ENCODE measurements at places on chromosomes 6 and 20.

DNA sequence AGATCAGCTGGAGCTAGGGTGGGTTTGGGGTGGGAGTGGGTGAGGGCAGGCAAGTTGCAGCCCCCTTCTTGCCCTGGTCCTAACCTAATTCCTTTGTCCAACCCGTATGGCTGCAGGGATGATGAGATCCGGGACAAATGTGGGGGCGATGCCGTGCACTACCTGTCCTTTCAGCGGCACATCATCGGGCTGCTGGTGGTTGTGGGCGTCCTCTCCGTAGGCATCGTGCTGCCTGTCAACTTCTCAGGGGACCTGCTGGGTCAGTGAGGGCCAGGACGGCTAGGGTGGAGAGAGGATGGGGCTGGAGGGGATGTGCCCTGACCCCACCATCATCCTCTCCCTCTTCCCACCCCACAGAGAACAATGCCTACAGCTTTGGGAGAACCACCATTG is 12.0 kb downstream of the TMEM63B start:
- no peak for DNase-seq

GRCh38 chr6:40634429-40634828 is 47.3 kb upstream of the LRFN2 start:
- DNase-seq = peak; percentile 49

DNA sequence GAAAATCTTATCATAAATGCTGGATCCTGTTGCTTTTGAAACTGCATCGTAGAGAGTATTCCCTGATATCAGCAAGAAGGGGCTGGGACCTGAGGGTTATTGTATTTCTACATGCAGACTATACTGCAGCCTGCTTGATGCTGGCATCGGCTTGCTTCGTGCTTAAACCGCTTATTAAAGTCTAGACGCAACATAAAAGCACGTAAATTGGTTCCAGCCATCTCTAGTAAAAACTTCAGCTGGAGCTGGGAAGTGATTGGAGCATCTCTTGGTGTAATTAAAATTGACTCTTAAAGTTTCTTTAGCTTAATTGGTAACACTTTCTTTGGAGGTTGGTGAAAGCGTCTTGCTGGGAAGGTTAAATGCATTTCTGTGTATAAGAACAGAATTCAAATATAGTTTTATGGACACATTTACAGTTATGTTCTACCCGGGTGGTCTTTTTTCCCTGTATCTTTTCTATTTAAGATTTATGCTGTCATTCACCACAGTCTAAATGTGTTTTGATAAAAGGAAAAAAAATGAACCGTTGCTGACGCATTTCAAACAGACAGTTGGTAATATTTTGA is 139.0 kb upstream of the JAG1 start:
- no peak for DNase-seq

DNA sequence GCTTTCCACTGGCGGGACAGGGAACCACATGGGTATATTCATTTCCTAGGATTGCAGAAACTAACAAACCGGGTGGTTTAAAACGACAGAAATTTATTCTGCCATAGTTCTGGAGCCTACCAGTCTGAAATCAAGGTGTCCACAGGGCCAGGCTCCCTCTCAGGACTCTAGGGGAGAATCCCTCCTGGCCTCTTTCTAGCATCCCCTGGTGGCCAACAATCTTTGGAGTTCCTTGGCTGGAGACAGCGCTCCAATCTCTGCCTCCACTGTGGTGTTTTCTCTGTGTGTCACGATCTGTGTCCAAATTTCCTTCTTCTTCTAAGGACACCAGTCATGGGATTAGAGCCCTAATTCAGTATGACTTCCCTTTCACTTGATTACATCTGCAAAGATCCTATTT is 95.0 kb downstream of the SCML4 start:
- no peak for DNase-seq

DNA sequence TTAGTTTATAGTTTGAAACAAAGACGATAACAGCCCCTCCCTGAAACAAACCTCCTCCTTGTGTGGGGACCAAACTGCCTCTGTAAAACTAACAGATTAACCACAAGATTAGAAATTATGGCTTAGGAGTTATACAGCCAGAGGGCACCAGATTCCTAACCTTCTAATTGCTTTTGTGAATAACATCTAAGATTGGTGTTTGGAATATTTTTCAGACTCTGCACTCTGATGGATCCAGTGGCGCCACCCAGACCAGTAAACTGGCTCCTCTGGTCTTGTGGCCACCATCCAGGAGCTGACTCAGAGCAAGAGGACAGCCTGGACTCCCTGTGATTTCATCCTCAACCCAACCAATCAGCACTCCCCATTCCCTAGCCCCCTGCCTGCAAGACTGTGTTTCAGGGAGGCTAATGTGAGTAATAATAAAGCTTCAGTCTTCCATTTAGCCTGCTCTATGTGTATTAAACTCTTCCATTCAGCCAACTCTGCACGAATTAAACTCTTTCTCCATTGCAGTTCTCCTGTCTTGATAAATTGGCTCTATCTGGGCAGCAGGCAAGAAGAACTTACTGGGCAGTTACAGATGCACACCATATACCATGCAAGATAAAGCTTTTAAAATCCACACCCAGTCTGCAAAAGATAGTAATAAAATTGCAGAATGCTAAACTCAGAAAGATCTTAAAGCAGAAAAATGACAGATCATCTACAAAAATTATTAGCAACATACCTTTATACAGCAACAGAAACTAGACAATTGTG is 58.5 kb upstream of the SLC22A16 start:
- DNase-seq = no peak

DNA sequence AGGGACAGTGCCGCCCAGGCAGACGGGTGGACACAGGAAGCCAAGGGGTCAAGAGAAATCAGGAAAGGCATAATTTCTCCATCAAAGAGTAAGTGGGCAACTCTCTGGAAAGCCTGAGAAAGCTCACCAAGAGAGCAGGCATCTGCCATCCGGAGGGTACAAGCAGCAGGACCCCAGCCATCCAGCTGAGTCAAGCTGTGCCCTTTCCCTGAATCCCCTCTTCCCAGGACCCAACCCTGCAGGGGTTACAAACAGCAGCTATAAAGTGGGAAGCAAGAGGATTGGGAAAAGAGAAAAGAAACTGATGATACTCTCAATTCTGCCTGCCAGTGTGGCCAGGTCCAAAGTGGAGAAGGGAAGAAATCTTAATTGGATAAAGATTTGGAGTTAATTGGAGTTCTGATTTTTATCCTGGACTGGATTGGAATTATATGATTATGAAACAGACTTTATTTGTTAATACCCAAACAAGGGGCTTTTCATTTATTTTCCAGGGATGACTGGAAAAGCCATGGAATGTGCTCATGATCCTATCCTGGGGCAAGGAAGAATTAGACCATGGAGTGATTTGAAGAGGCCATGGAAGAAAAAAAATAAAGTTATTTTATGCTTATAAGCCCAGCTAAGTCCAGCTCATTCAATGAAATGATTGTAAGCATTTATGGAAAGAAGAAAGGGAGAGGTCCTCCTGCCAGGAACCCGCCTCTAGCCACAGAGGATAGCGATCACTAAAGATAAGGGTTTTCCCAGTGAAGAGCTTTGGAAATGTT is 34.9 kb downstream of the NHLRC1 start:
- no peak for DNase-seq

- DNase-seq = no peak
Measured at GRCh38 chr6:133961831-133962230, 8.8 kb downstream of the TBPL1 start.

GRCh38 chr20:33733654-33734576 is 2.1 kb downstream of the ZNF341 start:
- DNase-seq = no peak

DNA sequence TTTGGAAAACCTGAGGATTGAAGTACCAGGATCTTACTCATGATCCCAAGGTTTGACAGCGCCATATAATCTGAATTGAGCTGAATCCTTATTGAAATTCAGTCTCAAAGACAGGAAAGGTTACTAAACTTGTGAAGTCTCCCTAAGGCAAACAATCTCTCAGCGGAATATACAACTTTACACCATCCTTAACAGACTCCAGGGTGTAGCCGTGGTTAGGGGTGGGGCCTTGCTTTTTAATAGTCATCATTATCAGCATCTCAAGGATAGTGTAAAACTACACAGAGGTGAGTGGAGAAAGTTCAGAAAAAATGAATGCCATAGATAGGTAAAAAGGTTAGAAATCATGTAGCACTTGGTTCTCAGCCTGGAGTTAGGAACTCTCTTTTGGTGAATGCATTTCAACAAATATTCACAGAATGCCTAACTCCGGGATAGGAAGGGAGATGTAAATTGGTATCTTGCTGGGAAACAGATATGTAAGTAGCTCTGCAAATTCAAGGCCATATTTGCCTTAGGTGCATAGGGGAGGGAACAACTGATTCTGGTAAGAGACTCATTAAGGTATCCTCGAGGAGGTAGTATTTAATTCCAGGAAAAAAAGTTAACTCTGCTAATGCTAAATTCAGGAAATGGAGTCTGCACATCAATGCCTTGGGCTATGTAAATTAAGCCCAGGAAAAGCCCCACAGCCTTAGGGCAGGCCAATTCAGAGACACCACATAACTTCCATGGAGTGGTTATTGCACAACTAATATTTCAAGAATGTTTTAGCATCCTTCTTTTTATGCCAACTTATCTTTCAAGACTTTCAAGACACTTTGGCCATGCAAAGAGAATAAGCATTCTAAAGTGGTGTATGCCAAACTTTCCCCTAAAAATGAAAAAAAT is 61.6 kb downstream of the SNAP25 start:
- DNase-seq = no peak

GRCh38 chr6:75819776-75820487 is 70.9 kb downstream of the MYO6 start:
- DNase-seq = no peak

DNA sequence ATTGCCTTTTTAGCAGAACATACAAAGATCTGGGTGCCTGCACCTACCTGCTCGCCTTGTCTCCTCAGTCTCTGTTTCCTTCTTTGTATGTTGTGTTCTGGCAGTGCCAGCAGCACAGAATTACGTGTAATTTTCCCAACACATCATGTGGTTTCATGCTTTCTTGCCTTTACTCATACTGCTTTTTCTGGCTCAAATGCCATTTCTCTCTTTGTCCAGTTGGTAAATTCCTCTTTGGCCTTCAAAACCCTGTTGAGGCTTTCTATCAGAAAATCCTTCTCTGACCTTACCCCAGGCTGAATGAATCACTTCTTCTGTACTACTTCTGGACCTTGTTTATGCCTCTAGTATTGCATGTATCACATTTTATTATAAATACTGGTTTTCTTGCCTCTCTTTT is 31.8 kb downstream of the L3MBTL3 start:
- DNase-seq = no peak

DNA sequence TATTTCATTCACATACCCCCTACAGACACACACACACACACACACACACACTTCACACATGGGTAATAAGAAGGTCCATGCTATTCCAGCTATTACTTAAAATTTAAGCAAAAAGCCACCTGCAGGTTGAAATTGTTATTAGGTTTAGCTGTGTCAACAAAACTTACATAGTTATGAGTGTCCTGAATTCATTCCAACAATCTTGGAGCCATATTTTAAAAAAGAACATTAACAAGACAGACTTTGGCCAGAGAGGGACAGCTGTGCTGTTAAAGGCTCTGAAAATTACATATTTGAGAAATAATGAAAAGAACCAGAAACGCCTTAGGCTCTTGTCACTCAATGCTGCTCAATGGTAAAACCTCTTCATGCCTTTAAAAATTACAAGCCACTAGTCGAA is 455.3 kb downstream of the EPM2A start:
- no peak for DNase-seq

GRCh38 chr6:16251706-16252105 is 13.3 kb downstream of the GMPR start:
- no peak for DNase-seq

DNA sequence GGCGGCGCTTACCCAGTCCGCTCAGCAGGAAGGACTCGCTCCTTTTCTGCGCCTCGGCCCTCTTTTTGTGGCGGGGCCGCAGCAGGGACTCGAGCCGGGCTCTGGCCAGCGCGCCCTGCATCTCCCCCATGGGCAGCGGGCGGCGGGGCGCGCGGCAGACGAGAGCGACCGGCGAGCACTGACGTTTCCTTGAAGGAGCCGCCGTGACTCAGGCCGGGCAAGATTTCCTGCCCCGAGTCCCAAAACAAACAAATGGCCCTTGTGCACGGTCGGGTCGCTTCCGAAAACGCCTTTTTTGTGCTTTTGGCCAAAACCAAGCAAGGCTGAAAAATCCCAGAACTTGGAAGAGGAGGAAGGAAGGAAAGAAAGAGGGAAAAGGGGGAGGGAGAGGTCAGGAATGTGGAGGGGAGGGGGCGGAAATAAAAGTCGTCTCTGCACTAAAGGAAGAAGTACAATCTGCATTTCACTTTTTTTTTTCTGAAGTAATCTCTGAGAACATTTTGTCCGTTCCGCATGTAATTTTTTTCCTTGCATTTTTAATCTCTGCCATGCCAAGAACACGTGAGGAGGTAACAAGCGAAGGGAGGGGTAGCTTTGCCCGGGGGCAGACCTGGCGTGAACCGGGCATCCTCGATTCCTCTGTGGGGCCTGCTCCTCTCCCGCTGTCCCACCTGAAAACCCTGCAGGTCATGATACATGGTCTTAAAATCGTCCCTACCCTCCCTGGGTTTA is 123.3 kb upstream of the SLC2A12 start:
- no peak for DNase-seq

DNA sequence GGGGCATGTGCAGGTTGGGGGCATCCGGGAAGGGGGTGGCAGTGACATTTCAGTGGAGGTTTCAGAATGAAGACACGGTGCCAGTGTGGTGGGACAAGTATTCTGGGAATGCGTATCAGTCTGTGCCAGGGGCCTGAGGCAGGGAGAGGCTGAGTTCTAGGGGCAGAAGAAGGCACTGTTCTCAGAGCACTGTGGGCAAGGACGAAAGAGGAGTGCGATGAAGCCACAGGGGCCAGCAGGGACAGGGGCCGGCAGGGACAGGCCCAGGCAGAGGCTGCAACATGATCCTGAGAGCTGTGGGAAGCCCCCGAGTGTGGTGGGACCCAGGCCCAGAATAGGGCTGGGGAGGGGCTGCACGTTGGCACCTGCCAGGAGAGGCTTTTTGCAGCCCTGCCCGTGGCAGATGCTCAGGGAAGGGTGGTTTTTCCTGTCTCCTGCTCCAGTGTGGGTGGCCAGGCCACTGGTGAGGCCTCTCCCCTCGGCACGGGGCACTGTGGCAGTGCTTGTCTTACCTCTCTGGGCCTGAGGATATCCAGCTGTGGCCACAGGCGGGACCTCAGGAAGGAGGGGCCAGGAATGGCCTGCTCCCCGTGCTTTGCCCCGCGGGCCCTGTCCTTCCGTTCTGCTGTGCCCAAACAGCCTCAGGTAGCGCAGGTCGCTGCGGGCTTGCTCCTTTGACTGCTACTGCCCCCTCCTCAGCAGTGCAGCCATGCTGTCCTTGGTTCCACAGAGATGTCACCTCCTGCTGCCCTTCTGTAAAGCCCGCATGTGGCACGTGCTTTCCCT is 10.0 kb downstream of the ENTPD6 start:
- no peak for DNase-seq

DNA sequence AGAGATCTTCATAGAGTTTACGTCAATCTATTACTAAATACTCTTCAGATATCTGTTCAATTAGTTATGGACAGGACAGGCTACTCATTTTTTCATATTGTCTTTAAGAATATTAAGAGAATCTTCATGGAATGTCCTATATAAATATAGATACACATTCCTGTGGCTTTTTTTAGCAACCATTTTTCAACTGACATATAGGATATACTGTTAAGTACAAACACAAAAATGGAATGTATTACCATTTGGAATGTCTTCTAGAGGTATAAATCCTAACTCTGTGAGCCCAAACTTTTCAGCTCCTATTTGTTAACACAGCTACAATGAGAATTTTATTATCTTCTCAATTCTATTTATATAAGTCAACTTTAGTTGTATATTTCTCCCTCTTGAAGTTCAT is 239.6 kb upstream of the DEFB112 start:
- no peak for DNase-seq

- no peak for DNase-seq
Measured at GRCh38 chr20:58669287-58670006, 18.4 kb downstream of the STX16 start.

GRCh38 chr6:27604986-27605385 is 132.1 kb upstream of the ZNF184 start:
- DNase-seq = no peak

Data from NCI-H2029 treated with DMSO at 0.1 percent for 48 hours (cell line).